ENCODE measurements at places on chromosomes 7 and 10.
A peak's percentile ranks its signal among the peaks of the same experiment; 100 is the strongest.

- DNase-seq = no peak
These were observed 292.3 kb downstream of the SORCS1 start for GRCh38 chr10:106872176-106872575.

- DNase-seq = peak; percentile 34
These were observed 260.2 kb upstream of the TMEM72 start for GRCh38 chr10:44650691-44651661.

- peak; percentile 96 for DNase-seq
These were observed 58.6 kb upstream of the EBF3 start for GRCh38 chr10:130022511-130023299.

- DNase-seq = peak; percentile 60
These were observed 59.7 kb downstream of the GPR85 start for GRCh38 chr7:113026941-113027340.

GRCh38 chr7:51160990-51161615 lies 155.5 kb downstream of the COBL start:
- DNase-seq = peak; percentile 54

DNA sequence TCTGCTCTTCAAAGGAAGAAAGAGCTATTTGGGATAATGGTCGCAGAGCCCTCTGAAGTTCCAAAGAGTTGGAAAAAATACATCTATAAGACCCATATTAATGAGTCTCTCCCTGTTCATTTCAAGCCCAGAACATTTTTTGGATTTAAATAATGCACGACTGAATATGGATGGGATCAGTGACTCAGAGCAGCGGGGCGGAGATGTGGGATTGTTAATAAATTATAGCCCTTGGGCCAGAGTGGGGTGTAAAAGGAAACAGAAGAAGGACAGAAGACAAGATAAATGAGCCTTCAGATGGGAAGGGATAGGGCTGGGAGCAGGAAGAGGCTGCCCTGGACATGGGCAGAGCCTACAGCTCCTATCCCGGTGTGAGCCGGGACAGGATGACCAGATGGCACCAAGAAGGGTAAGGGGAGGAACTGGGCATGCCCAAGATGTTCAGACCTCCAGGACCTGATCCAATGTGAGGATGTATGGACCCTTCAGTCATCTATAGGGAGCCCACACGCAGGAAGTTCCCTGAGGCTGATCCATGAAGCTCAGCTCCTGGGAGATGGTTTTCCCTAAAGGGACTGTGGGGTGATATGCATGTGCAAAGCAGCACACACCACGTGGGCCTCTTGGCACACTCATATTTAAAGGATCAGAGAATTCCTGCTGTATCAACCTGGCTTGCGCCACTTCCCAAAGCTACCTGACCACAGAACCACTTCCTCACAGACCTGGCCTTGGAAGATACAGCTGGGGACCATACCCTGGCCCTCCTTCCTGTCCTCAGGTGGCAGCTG lies 96.1 kb upstream of the PLXNA4 start:
- no peak for DNase-seq

Measured in ELR (cell line).